Immature natural killer cell (primary cell): ENCODE measurements at places on chromosomes 12 and 14. TPM values are rescaled to one million over a fixed set of nuclear protein-coding genes. Genes with fewer than 3 reads are reported as not detected.

The MGST1 gene
- 0.63 TPM for polyA plus RNA-seq

The PRDM4 gene
- polyA plus RNA-seq, result 12.2 TPM

DNA sequence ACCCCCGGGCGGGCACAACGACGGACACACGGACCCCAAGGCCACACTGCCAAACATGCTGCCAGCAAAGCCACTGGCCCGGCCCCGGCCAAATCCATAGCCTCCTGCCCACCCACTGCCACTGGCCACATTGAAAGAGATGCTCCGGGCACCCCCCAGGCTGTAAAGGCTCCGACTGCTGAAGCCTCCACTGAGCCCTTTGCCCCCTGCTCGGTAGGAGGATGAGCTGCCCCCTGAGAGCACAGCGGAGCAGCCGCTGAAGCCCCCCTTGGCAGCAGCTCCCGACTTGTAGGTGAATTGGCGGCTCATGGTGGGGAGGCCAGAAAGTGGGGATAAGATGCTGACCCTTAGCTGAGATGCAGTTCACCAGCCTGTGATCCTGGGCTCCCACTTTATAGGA is at the start of gene KRT73:
Gene KRT73 (minus strand): TSS at position 344 of the 400 bp plus-strand sequence. CDS start 35 bp downstream, at position 309.
- peaks cover 9% of the 10 kb centered on the region for H3K36me3 ChIP-seq
- H3K4me3 ChIP-seq, result no peak within 1 kb of the TSS
- peaks cover 29% of the 10 kb centered on the region for H3K4me1 ChIP-seq
- no peaks in the 10 kb centered on the region for H3K27me3 ChIP-seq
- peak within 1 kb of the TSS; percentile 82 for H3K27ac ChIP-seq

The IFNG-AS1 gene
- polyA plus RNA-seq, result 5.8 TPM

The A2ML1 gene
- polyA plus RNA-seq, result not detected

GRCh38 chr14:63297372-63298063 is 21.2 kb downstream of the GPHB5 start:
- no peak for DNase-seq
- no peaks in the 10 kb centered on the region for H3K36me3 ChIP-seq
- no peak overlapping the region for H3K27ac ChIP-seq

The AQP5 gene
- not detected for polyA plus RNA-seq

The LRRK2 gene
- polyA plus RNA-seq, result 0.18 TPM

- H3K4me1 ChIP-seq, result no peaks in the 10 kb centered on the region
- DNase-seq, result no peak
- H3K27me3 ChIP-seq, result no peaks in the 10 kb centered on the region
Measured at GRCh38 chr12:43306066-43306465, 245.9 kb downstream of the ADAMTS20 start.

- no peak for DNase-seq
- H3K4me1 ChIP-seq, result peaks cover 2% of the 10 kb centered on the region
- H3K36me3 ChIP-seq, result no peaks in the 10 kb centered on the region
Measured at GRCh38 chr12:125983784-125984500, 918.7 kb downstream of the AACS start.

- DNase-seq, result no peak
- peaks cover 18% of the 10 kb centered on the region for H3K27me3 ChIP-seq
Measured at GRCh38 chr14:72565149-72565559, 328.7 kb downstream of the DPF3 start.

DNA sequence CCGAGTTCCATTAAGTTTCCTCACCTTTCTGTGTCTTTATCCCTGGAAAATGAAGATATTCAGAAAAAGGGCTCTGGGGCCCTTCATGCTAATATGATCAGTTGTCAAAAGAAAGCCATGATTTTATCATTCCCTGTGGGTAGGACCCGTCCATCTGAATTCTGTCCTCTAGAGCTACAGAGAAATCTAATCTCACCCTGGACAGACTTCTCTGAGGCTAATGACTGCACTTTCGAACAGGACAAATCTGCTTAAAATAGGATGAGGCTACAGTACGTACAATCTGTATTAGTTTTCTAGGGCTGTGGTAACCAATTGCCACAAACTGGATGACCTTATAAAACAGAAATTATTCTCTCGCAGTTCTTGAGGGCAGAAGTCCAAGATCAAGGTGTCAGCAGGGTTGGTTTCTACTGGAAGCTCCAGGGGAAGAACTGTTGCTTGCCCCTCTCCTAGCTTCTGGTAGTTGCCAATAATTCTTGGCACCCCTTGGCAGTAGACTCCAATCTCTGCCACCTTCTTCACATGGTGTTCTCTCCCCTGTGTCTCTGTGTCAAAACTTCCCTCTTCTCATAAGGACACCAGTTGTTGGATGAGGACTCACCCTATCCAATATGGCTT is 1.3 kb downstream of the AK7 start:
- H3K27me3 ChIP-seq, result peaks cover 4% of the 10 kb centered on the region
- no peak for DNase-seq
- H3K4me3 ChIP-seq, result peak overlapping the region; percentile 75
- no peak overlapping the region for H3K27ac ChIP-seq
- H3K4me1 ChIP-seq, result peaks cover 9% of the 10 kb centered on the region

The SLC10A1 gene
- not detected for polyA plus RNA-seq

The NOVA1 gene
- polyA plus RNA-seq, result not detected

- H3K27me3 ChIP-seq, result peaks cover 44% of the 10 kb centered on the region
- H3K4me1 ChIP-seq, result peaks cover 29% of the 10 kb centered on the region
- no peak for DNase-seq
- peak overlapping the region; percentile 64 for H3K4me3 ChIP-seq
- peaks cover 11% of the 10 kb centered on the region for H3K36me3 ChIP-seq
Measured at GRCh38 chr14:61355892-61356325, 34.5 kb downstream of the PRKCH start.

The KLHL28 gene
- 79.9 TPM for polyA plus RNA-seq

GRCh38 chr12:60947533-60947932 is 1312.7 kb upstream of the USP15 start:
- no peaks in the 10 kb centered on the region for H3K36me3 ChIP-seq
- DNase-seq, result no peak
- H3K27me3 ChIP-seq, result no peaks in the 10 kb centered on the region
- no peak overlapping the region for H3K27ac ChIP-seq
- H3K4me3 ChIP-seq, result no peak overlapping the region

GRCh38 chr12:109782326-109782703 is 50.9 kb downstream of the TRPV4 start:
- peaks cover 2% of the 10 kb centered on the region for H3K27me3 ChIP-seq
- peaks cover 10% of the 10 kb centered on the region for H3K4me1 ChIP-seq
- no peak overlapping the region for H3K27ac ChIP-seq

GRCh38 chr12:209851-210250 is 4.1 kb downstream of the SLC6A12 start:
- H3K36me3 ChIP-seq, result no peaks in the 10 kb centered on the region
- no peak overlapping the region for H3K4me3 ChIP-seq
- no peak overlapping the region for H3K27ac ChIP-seq
- no peak for DNase-seq
- H3K4me1 ChIP-seq, result no peaks in the 10 kb centered on the region

The GSC gene
- polyA plus RNA-seq, result not detected

GRCh38 chr14:59771577-59771976 is 99.0 kb downstream of the RTN1 start:
- no peaks in the 10 kb centered on the region for H3K4me1 ChIP-seq
- H3K27ac ChIP-seq, result no peak overlapping the region
- H3K4me3 ChIP-seq, result no peak overlapping the region
- DNase-seq, result no peak

GRCh38 chr12:50127546-50127945 is 15.5 kb downstream of the COX14 start:
- H3K27me3 ChIP-seq, result no peaks in the 10 kb centered on the region
- H3K36me3 ChIP-seq, result peaks cover 8% of the 10 kb centered on the region
- H3K4me3 ChIP-seq, result no peak overlapping the region
- DNase-seq, result no peak
- no peak overlapping the region for H3K27ac ChIP-seq
- peaks cover 36% of the 10 kb centered on the region for H3K4me1 ChIP-seq

GRCh38 chr12:103431387-103431786 is 64.4 kb downstream of the C12orf42 start:
- H3K27me3 ChIP-seq, result peaks cover 2% of the 10 kb centered on the region
- DNase-seq, result no peak
- H3K36me3 ChIP-seq, result no peaks in the 10 kb centered on the region
- no peak overlapping the region for H3K4me3 ChIP-seq
- H3K4me1 ChIP-seq, result peaks cover 3% of the 10 kb centered on the region

The PPP4R4 gene
- not detected for polyA plus RNA-seq

The OR2AP1 gene
- polyA plus RNA-seq, result not detected
